ENCODE measurements at places on chromosomes 12 and 14.

DNA sequence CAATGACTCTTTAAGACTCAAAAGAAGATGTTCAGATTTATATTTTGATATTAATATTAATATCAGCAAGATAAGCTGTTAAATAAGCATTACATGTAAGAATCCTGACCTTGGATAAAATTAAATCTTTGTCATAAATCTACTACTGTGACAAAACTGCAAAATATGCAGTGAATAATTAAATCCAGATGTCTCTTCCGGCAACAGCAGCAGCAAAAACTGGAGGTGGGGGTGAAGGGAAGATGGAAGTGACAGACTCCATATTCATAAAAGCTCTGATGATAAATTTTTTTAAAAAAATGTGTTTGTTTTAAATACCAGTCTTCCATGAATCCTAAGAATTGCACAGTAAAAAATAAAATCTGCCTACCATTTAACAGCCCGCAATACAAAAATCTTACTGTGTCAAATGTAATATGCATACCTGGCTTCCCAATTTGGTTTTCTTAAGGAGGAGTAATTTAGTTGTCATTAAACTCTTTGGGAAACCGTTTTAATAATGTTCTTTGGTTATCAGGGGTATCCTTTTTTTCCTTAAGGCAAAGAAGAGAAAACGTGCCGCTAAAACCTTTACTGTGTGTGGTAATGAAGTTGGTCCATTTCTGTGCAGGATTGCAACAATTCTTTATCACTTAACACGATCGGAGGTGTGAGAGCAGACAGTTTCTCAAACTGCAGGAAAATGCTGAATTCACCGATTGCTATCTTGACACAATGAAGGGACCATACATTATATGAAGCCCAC lies 478.2 kb downstream of the DIO2 start:
- DNase-seq, result no peak

DNA sequence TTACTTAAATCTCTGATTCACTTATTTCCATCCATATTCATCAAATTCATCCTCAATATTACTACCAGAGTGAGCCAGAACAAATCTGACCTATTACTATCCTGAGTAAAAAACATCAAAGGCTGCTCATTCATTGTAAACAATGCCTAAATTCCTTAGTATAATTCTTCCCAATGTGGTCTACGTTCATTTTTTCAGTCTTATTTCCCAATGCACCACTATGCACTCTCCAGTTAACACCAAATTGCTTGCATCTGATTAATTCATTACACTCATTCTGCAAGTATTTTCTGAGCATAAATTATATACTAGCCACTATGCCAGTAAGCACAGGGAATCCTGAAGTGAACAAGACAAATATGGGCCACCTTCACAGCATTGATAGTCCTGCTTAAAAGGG lies 110.0 kb downstream of the EPS8 start:
- no peak for DNase-seq

DNA sequence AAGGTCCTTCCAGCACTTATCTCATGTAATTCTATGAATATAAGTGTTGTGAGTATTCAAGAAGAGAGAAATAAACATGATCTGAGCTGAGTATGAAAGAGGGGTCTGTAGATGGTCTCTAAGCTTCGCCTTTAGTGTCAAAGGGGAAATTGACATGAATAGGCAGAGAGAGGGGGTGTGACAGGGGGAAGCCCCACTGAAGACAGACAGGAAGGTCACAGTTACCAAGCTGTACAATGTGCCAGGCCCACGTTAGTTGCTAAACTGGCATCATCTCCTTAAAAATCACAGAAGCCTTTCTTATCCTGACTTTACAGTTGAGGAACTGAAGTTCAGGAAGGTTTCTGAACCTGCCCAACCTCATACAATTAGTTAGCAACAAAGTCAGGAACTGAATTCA lies 7.6 kb downstream of the ARHGEF40 start:
- DNase-seq, result no peak

- DNase-seq, result peak; percentile 6
Observed at GRCh38 chr12:118103201-118103600, 610 bp downstream of the VSIG10 start.

DNA sequence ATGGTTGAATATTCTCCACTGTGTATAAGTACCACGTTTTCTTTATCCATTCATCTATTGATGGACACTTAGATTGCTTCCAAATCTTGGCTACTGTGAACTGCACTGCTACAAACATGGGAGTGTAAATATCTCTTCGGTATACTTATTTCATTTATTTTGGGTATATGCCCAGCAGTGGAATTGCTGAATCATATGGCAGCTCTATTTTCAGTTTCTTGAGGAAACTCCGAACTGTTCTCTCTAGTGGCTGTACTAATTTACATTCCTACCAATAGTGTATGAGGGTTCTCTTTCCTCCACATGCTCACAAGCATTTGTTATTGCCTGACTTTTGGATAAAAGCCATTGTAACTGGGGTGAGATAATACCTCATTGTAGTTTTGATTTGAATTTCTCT lies 623.1 kb upstream of the LRFN5 start:
- no peak for DNase-seq

GRCh38 chr12:50636505-50636904 lies 127.4 kb upstream of the ATF1 start:
- DNase-seq, result no peak

DNA sequence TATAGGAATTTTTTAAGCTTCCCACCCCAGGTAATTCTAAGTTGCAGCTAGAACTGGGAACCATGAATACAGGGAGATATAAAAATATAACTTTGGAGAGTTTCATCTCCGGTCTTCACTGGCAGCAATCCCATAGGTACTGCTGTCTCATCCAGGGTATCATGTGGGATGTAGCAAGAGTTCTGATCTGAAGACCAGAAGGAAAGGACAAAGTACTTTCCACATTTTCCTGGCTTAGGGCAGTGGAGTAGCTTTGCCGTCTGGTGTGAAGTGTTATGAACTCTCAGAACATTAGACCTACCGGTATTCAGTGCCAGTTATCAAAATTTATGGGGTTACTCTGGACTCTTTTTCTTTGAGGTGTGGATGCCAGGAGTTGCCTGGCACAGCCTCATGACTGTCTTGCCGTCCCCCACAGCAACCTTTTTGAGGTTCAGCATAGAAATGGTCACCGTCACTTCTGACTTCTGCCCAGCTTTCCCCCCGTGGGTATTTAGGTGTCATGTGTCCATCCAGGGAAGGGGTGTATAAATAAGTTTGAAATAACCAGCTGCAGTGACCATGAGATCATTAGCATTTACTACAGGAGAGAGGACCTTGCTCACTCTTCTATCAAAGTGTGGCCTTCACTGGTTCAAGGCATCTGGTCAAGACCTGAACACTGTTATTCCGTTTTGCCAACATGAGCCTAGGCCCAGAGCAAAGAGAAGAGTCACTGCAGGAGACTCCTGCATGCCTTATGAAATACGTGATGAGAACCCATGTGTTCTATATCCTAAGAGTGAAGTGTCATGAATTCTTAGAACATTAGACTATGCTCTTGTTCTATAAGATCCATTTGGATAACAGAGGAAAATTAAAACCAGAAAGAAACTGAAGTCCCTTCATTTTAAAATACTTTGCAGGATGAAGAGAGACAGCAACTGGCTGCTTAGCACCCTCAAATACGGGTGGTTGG lies 22.2 kb downstream of the TMEM233 start:
- DNase-seq, result no peak

GRCh38 chr12:57694459-57695019 lies 607 bp downstream of the OS9 start:
- peak; percentile 17 for DNase-seq

DNA sequence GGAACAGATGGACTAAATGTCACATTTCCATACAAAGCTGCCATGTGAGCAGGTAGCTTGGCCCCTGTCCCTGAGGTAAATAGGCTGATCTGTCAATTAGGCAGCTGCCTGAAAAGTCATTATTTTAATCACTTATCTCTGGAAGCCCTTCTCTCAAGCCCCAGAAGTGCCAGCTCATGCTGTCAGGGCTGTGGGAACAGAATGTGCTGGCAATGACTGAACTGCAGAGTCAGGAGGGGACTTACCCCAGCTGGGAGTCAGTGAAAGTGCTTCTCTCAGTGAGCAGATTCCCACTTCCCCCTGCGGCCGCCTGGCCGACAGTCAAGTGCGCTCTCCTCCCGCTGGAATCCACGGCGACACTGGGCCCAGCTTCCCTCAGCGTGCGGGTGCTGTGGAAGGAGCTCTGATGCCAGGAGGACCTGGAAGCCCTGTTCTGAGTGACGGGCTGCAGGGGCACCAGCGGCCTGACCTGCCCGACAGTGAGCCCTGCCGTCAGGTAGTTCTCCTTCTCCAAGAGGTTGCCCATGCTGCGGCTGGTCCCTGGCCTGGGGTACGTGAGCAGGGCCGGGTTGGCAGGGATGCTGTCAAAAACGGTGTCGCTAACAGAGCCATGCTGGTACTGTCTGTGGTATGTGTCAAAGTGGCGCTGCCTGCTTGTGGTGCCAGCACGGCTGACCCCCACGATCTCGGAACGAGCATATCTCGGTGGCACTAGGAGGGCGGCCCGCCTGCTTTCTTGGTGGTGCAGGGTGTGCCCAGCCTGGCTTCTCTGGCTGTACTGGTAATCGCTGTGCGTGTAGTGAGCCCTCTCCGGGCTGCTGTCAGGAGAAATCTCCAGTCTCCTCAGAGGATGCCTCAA lies 18.7 kb downstream of the PKP2 start:
- no peak for DNase-seq

DNA sequence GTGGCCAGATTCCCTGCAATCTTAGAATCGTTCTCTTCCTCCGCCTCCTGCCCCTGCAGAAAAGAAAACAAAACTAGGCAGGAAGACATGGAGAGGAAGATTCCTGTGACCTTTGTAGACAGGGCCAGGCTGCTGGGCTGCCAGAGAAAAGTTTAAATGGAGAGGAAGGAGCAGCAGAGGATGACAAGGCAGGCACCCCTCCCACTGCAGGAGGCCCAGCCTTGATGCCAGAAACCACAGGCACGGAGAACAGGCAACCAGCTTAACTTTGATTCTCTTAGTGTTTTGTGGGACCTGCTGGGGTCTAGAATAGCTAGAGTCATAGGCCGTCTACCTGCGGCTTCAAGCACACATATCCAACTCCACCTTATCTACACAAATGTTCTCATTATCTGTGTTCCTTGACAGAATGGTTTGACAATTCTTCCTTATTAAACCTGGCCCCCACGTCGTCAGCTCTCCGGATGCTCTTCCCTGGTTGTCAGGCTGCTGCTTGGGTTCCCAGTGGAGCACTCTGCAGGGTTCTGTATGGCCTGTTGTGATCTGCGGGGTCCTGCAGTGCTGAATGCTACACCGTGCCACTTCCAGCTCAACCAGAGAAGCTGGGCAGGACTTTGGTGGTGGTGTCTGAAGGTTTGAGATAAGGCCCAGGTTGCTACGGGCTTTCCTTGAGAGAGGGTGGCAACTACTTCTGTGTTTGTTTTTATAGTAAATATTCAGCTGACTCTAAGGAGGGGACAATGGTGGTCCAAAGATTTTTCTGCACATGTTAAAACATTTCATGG lies 609.5 kb downstream of the AACS start:
- DNase-seq, result no peak

- DNase-seq, result no peak
Observed at GRCh38 chr14:50769863-50770500, 61.0 kb downstream of the NIN start.

DNA sequence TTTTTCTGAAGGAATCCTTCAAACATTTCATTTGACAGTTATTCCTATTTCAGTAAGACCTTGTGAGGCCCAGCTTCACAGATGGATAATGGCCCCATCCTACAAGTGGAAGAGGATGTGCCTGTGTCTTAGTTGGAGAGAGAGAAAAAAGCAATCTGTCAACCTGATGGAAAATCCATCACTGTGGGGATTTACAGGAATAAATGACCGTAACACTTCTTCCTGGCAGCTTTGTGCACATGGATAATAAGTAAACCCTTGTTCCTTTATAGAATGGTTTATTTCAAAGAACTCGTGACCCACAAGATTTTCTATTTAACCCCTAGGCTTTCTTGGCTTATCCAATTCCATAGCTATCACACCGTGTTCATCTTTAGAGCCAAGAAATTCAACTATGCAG lies 121.4 kb upstream of the PCED1B start:
- no peak for DNase-seq

GRCh38 chr14:20997564-20997963 lies 1.5 kb upstream of the SLC39A2 start:
- no peak for DNase-seq

DNA sequence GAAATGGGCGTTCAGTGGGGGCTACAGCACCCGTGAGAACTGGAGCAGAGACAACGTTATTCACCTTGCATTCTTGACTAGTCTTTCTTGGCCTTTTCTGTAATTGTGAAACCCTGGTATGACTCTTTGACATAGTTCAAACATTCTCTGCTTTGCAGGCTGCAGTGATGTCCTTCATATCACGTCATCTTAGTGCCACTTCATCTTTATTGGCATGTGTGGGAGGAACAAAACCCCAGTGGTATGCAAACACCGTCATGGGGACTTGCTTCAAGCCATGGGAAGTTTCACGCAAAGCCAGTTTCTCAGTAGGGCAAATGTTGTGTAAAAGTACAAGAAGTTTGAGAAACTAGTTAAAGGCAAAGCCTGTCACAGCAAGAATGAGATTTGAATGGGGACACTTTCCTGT lies 20.2 kb upstream of the DUSP16 start:
- DNase-seq, result peak; percentile 23

GRCh38 chr12:102633981-102634605 lies 153.7 kb upstream of the IGF1 start:
- DNase-seq, result no peak

- DNase-seq, result no peak
Observed at GRCh38 chr12:131902332-131903241, 8.2 kb downstream of the ULK1 start.

DNA sequence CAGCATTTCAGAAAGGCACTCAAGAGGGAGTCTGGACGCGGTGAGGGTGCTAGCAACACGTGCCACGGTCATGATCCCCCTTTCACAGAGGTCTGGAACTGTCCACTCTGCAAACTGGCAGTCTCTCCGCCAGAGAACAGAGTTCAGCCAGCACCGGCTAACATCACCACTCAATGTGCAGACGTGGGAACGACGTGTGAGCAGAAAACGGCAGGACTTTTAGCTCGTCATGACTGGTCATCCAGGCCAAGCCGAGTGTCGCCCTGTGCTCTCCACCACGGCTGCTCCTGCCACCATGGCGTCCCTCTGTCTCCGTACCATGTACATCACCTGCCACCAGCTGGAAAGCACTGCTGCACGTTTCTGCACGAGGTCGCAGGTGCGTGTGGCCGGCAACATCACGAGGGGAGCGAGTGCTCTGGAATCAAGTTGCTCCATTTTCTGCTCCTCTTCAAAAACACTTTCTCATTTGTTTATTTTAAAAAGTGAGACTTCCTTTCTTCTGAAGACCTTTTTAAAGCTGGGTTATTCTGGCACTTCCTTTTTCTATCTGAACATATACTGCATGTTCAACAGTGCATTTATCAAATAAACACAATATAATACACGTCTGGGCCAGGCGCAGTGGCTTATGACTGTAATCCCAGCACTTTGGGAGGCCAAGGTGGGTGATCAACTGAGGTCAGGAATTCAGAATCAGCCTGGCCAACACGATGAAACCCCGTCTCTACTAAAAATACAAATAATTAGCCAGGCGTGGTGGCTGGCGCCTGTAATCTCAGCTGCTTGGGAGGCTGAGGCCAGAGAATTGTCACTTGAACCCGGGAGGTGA lies 28.0 kb downstream of the SLC15A4 start:
- DNase-seq, result no peak

Measured in activated naive CD8-positive, alpha-beta T cell treated with anti-CD3 and anti-CD28 coated beads for 36 hours (primary cell).